ENCODE measurements at places on chromosomes 11 and 22. TPM values are rescaled to one million over a fixed set of nuclear protein-coding genes. Genes with fewer than 3 reads are reported as not detected.
A peak's percentile ranks its signal among the peaks of the same experiment; 100 is the strongest.

- H3K36me3 ChIP-seq, result no peaks in the 10 kb centered on the region
- H3K27ac ChIP-seq, result peak overlapping the region; percentile 51
- no peak for DNase-seq
- H3K4me1 ChIP-seq, result no peaks in the 10 kb centered on the region
- H3K27me3 ChIP-seq, result no peaks in the 10 kb centered on the region
Measured at GRCh38 chr22:46769706-46770105, 7.3 kb downstream of the TBC1D22A start.

OPCML gene
- 0.03 TPM for polyA plus RNA-seq

DNA sequence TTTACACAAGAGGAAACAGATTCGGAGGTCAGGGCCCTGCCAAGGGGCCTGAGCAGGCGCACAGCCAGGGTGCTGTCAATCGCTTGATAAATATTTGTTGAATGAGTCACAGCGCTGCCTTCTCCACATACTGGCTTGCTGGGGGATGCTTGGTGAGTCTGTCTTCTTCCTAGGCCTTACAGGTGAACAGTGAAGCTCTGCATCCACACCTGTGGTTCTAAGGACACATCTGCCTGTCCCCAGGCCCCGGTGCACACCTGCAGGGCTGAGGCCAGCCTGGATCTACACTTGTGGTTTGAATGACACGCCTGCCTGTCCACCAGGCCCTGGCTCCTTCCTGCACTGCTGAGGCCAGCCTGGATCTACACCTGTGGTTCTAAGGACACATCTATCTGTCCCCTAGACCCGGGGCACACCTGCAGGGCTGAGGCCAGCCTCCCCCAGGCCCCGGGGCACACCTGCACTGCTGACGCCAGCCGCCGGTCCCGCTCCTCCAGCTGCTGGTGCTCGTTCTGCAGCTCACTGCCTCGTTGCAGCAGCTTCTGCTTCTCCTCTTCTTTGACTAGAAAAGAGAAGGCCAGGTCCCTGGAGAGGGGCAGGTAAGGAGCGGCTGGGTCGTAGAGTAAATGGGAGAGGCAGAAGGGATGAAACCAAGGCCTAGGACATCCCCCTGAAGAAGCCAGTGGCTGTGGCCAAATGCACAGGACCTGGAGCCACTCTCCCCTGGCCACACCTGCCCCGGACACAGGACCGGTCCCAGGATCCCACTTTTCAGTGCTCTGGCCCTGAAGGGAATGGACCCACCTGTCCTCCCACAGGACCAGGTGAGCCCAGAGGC, 124.6 kb downstream of the PHF21B start:
- peak; percentile 47 for DNase-seq
- no peak overlapping the region for H3K4me3 ChIP-seq
- H3K36me3 ChIP-seq, result no peaks in the 10 kb centered on the region
- no peak overlapping the region for H3K27ac ChIP-seq
- H3K4me1 ChIP-seq, result no peaks in the 10 kb centered on the region

ANO1 gene
- 5.7 TPM for polyA plus RNA-seq

- no peak overlapping the region for H3K27ac ChIP-seq
- DNase-seq, result no peak
- H3K4me1 ChIP-seq, result no peaks in the 10 kb centered on the region
- no peaks in the 10 kb centered on the region for H3K36me3 ChIP-seq
Measured at GRCh38 chr11:18151581-18151980, 19.2 kb downstream of the MRGPRX3 start.

SLC43A3 gene
- 12.6 TPM for polyA plus RNA-seq

- no peak for DNase-seq
- H3K4me3 ChIP-seq, result no peak overlapping the region
- no peaks in the 10 kb centered on the region for H3K36me3 ChIP-seq
- no peak overlapping the region for H3K27ac ChIP-seq
- H3K4me1 ChIP-seq, result peaks cover 11% of the 10 kb centered on the region
- H3K27me3 ChIP-seq, result no peaks in the 10 kb centered on the region
Measured at GRCh38 chr11:12642806-12643428, 31.3 kb upstream of the TEAD1 start.
